ENCODE measurements at places on chromosomes 7 and 10.

GRCh38 chr7:35722054-35722849, 27.3 kb upstream of the HERPUD2 start:
- DNase-seq: no peak

- DNase-seq: no peak
Measured at GRCh38 chr7:123705211-123705901, 43.4 kb downstream of the WASL start.

DNA sequence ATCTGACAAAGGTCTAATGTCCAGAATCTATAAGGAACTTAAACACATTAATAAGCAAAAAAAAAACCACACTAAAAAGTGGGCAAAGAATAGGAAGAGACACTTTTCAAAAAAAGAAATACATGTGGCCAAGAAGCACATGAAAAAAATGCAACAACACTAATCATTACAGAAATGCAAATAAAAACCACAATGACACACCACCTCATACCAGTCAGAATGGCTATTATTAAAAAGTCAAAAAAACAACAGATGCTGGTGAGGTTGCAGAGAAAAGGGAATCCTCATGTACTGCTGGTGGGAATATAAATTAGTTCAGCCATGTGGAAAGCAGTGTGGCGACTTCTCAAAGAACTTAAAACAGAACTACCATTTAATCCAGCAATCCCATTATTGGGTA, 119.0 kb downstream of the LMBR1 start:
- peak; percentile 8 for DNase-seq

GRCh38 chr7:54015251-54015650, 526.9 kb upstream of the VSTM2A start:
- no peak for DNase-seq

DNA sequence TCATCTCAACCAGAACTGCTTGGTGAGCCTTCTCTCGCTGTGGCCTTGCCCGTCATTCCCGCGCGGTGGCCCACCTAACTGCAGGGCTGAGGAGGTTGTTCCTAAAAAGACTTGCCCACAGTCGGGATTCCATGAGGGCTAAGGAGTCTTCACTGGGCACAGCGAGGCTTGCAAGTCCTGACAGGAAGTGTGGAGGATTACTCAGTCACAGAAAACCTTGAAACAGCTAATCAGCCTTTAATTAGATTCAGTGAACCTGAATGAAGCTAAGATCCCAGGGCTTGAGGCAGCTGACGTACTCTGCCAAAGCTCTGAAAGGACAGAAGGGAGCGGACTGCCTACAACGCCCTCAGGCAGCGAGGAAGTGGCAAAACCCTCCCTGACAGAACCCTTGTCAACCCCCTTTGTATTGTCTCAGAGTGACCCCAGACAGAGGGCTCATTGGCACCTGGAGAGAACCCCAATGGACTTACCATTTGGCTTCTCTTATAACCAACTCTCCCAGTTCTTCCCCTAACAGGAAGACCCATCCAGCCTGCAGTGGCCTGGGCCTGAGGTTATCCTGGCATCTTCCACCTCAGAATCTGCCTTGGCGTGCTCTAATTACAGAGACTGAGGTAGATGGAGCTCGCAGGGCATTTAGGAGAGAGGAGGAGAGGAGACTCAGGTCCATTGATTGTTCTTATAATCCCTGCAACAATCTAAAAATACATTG, 2.5 kb upstream of the LAMB4 start:
- no peak for DNase-seq

- DNase-seq: peak; percentile 30
Measured at GRCh38 chr7:92133133-92133736, 1.0 kb downstream of the CYP51A1 start.

DNA sequence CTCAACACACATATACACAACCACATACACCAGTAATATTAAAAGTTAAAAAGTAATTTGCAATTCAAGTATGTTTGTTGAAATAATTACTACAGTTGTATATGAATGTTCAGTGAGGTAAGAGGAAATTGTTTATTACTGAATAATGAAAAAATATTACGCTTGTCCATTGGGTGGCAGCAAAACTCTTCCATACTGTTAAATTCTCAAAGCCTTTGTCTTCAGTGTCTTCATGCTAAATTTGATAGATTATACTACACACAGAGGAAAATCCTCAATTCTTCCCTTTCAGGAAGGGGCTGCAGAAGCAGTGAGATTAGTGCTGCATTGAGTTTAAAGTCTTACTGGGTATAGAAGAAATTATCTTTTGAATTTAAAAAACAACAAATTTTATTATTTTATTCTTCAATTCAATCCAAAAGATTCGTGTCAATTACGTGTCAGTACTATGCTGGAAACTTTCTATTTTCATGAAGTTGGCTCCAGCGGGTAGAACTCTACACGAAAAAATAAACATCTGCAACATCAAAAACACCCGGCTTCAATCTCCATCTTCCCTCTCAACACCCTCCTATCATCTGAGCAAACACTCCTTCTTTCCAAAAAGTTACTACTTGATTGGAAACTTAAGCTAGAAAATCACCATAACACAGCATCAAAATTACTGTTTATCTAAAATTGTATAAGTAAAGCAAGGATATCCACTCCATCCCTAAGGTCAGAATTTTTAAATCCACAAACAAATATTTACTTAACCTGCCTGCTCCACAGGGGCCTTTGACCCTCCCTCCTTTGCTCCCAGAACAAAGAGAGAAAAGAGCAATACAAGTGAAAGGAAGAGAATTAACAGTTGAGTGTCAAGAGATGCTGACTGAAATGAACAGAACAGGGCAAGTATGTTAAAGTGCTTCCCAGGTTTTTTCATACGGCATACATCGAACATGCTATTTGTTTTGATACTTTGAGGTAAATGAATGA, 37.0 kb upstream of the TES start:
- DNase-seq: peak; percentile 50

- no peak for DNase-seq
Measured at GRCh38 chr10:118278649-118279048, 63.5 kb downstream of the FAM204A start.

Measured in fibroblast of gingiva (primary cell).